ENCODE measurements at places on chromosomes 6 and 20.

DNA sequence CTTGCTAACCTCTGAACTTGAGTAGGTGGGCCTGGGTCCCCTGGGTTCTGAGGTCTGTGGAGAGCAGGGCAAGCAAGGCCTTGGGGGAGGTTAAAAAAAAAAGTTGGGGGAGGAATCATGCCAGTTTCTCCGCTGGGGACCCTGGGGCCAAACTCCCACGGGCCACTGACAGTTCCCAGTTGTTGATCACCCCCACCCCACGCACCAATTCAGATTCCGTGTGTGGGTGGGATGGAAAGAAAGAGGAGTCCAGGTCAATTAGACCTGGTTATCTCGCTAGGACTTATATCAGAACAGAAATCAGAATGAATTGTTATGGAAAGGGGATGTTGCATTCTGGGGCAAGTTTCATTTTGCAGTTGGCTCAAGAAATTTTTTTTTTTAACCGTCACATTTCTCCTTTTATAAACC, 46.7 kb upstream of the SUPT3H start:
- DNase-seq, result no peak

- DNase-seq, result no peak
Measured at GRCh38 chr20:2010533-2010932, 16.7 kb upstream of the PDYN start.

DNA sequence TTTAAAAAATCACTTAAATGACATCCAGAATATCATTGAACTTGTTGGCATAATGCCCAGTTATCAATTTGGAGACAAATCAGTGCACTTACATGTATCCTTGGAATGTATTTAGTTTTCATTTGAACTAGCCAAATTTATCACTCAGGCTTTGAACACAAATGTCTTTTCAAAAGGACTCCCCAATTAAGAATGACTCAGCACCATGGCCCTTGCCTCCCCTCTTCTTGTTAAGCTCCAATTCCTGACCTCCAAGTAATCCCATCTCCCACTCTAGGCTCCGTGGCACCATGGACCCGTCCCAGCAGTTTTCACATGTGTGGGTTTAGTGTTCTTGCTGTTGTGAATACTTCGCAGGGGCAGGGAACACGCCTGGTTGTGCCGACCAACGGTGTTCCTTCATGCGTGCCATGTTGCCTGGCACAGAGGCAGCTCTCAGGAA, 2.7 kb downstream of the AKAP12 start:
- DNase-seq, result peak; percentile 48

DNA sequence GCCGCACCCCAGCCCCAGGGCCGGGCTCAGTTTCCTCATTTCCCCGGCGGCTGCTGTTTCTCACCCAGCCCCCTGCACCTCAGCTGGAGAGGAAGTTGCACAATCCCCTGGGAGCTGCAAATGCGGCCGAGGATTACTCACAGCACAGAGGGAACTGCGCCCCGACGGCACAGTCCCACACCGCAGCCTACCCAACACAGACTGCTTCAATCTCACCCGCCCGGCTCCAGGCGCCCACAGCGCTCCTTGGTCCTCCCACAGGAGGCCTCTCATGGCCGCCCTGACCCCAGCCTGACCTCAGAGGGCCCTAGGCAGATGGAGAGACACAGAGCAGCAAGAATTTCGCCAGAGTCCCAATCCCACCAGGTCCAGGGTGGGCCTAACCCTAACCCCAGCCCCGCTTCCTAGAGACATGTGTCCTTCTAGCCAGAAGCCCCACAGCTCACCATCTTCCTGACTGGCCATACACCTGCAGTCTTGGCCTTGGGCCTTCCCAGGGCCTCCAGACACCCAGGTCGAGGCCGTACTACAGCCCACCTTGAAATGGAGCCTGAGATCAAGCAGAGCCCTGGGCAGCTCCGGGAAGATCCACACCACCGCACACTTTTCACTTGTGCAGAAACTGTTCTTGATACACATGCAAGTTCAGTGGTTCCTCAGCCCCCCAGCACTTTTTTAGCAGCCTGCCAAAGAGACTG, 11.7 kb downstream of the TFEB start:
- DNase-seq, result no peak

DNA sequence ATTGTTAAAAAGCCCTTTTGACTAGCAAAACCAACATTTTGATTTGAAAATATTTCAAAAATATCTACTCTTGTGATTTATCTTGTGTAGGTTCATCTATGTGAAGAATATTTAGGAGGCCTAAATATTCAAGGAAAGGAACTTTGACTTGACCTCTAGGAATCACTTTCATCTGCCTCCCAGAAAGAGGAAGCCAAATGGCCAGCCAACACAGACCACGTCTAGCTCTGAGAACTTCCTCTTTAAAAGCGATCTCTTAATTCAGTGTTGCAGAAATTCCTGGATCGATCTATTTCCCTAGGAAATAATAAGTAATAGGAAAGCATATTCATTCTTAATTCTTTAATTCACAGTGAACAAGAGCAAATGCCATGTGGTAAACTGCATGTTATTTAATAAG, 9.6 kb upstream of the MOXD1 start:
- no peak for DNase-seq

DNA sequence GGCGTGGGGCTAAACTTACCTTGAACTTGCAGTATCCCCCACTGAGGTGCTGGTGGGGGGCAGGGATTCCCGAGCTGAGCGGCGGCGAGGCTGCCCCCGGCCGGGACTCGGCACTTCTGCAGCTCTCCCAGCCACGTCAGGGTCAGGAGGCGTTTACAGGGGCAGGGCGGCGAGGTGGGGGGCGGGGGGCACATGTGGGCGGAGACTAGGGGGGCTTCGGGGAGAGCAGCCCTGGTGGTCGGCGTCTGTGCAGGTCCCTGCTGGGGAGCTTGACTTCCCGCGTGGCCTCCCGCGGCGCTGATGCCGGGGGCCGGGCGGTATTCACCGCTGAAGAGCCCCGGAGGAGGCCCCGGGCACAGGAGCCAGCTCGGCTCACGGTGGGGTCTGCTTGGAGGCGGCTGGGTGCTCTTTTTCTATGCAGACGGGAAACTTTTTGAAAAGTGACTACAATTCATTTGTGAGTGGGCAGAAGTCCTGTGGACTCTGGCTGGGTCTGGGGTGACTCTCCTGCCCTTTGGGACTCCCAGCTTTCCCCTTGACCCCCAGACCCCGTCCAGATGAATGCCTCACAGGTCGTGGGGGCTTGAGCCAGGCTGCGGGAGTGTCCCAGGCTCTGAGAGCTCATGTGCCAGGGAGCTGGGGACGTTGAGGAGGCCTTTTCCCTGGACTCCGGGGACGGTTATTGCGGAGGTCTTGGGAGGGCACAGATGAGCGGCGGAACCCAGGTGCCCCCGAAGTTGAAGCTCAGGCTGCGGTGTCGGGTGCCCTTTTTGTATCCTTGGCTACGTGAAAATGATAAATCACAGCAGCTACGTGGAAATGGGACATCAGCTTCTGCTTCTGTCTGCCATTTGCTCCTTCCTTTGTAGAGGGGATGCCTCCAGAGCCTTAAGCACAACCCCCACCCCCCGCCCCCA, 75.9 kb upstream of the GATA5 start:
- DNase-seq, result peak; percentile 61

GRCh38 chr6:6661684-6662083, 73.2 kb downstream of the LY86 start:
- DNase-seq, result no peak

- DNase-seq, result no peak
Measured at GRCh38 chr20:48910347-48910781, 11.1 kb upstream of the ARFGEF2 start.

DNA sequence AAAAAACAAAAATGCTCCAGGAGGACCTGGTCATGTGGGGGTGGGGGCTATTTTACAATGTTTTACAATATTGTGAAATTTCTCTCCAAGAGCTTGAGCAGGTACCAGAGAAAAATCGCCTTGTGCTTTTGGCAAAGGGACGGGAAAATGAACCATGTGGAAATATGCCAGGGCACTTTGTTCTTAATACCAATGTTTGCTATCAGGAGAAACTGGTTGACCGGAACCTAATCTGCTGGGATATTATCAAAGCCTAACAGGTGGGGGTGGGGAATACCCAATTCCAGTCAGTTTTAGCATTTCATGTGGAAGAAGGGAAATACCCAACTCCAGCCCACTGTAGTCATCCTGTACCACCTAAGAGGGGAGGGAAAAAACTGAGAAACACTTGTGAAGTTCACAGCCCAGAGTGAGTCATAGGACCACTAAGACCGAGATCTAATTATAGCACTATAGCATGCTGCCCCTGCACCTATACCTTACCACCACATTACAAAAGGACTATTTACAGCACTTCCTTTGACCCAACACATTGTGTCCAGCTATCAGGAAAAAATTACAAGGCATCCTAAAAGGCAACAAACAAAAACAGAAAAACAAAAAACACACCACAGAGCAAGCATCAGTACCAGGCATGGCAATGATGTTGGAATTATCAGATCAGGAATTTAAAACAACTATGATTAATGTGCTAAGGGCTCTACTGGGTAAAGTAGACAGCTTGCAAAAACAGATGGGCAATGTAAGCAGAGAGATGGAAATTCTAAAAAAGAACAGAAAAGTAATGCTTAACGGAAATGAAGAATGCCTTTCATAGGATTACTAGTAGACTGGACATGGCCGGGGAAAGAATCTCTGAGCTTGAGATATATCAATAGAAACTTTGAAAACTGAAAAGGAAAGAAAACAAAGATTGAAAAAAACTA, 84.1 kb upstream of the POPDC3 start:
- no peak for DNase-seq

GRCh38 chr6:168989421-168989820, 264.2 kb downstream of the THBS2 start:
- DNase-seq, result no peak

GRCh38 chr6:62246087-62246486, 39.9 kb downstream of the KHDRBS2 start:
- DNase-seq, result no peak

GRCh38 chr20:53489528-53489927, 104.1 kb downstream of the ZNF217 start:
- DNase-seq, result no peak

- no peak for DNase-seq
Measured at GRCh38 chr20:61128701-61129269, 123.3 kb upstream of the CDH4 start.

DNA sequence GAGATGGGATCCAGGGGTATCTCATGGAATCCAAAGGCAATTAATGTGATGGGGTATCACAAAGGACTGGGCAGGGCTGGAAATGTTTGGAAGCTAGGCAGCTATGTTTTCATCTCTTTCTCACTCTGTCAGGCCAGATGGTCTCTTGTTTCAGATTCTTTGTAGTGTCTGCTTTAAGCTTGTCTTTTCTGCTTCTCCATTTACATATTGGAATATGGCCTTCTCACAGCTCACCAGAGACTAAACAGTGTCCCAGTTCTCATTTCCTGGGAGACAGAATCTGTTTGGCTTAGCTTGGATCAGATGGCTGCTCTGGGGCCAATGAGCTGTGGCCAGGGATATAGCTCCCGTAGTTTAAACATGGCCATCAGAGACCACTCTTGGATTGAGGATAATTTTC, 78.9 kb downstream of the SLC35F1 start:
- no peak for DNase-seq

- no peak for DNase-seq
Measured at GRCh38 chr20:17381724-17382123, 149.5 kb downstream of the BFSP1 start.

GRCh38 chr6:34601706-34602105, 45.6 kb upstream of the SPDEF start:
- no peak for DNase-seq

GRCh38 chr6:35057449-35058357, 83.4 kb downstream of the TCP11 start:
- DNase-seq, result peak; percentile 70

GRCh38 chr20:25249198-25249931, 1.5 kb downstream of the PYGB start:
- no peak for DNase-seq

DNA sequence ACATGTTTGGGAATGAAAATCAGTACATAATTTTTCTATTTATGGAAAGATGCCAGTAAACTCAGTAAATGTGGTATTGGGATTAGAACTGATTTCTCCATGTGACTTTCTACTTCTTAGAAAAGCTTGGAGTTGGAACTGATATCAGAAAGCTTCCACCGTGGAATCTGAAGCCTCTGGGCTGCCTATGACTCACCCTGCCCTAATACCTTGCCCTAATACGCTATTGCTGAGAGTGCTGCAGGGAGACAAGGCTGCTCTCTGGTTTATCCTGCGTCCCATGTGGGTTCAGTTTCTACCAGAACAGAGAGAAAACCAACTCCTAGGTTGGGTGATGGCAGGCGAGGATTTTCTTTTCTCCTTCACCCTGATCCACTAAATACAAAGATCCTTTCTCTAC, 3.3 kb upstream of the STMND1 start:
- DNase-seq, result no peak

DNA sequence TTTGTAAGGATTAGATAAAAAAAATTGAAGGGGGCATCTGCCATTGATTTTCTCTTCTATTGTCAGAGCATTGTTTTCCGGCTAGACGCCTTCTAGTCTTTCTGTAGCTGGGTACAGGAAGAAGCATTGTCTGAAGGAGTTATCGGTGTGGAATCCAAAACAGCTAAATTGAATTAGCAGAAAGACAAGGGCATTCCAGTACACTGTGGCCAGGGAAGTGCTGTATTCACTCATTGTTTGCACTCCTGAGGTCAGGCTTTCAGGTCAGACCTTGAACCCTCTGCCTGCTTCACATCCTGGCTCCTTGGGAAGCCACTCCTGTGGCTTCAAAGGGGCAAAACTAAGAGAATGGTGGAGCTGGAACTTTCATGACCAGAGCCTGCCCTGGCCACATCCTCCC, 81.1 kb upstream of the SNAP25 start:
- DNase-seq, result no peak

GRCh38 chr6:16583144-16583762, 178.0 kb downstream of the ATXN1 start:
- no peak for DNase-seq

GRCh38 chr6:82785206-82785605, 280.4 kb downstream of the UBE3D start:
- no peak for DNase-seq

DNA sequence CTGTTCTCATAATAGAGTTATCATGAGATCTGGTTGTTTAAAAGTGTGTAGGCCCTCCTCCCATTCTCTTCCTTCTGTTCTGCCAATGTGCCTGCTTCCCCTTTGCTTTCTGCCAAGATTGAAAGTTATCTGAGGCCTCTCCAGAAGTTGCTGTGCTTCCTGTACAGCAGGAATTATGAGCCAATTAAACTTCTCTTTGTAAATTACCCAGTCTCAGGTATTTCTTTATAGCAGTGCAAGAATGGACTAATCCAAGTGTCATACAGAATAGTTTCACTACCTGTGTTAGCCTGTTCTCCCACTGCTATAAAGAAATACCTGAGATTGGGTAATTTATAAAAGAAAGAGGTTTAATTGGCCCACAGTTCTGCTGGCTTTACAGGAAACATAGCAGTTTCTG, 100.0 kb downstream of the CD24 start:
- DNase-seq, result no peak

DNA sequence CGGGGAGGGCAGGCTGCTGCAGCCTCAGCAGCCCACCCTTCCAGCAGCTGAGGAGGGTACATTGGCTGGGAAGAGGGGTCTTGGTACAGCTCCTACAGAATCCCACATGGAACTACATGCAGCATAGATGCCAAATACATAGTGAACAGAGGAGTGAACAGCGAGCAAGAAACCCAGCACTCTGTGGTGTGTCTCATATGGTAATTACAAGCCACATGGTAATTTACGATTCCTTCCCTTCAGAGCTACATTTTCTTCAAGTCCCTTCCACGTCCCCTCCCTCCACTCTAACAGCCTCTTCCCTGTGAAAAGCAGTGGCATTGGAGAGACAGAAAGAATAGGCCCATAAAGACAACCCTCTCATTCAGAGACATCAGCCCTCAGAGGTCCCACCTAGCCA, 167.7 kb downstream of the SYNDIG1 start:
- DNase-seq, result no peak

GRCh38 chr6:14459315-14459714, 341.7 kb downstream of the CD83 start:
- DNase-seq, result no peak

Data from ecto neural progenitor cell (in vitro differentiated cells).